ENCODE measurements at places on chromosomes 4 and X.

- DNase-seq, result no peak
Observed at GRCh38 chr4:168264903-168265302, 53.6 kb downstream of the DDX60 start.

DNA sequence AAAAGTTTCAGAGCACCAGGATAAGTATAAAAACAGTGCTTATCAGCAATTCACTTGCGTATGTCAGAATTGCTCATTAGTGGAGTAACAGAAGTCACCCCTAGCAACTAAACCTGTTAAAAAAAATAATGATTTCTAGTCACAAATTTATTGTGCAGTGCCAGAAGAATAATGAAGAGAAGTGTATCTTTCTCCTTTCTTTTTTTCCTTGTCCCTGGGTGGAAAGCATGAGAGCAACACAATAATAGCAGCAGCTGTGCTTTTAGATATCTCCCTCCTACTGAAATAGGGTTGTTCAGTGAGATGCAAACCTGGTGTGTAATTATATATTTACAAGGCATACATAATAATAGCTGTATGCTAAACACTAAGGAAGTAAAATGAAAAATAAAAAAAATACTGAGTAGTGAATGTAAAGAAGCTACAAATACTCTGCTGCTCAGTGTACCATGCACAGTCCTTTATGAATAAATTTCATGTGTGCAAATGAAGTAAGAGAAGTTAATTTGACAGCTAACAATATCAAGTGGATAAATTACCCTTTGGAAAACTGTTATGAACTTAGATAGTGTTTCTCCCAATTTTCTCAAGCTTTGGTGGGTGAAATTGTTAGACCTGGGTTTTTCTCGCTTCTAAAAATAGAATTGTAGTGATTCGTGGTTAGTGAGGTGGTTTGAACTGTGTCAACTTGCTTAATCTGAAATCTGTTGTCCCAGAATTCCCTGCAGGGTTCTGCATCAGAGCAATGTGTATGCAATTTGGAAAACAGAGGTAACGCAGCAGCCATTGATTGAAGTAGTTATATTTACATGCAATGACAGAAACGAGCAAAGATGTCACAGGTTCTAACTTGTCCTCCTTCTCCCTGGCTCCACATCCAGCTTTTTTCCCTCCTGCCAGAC, 125.7 kb upstream of the NDST3 start:
- DNase-seq, result no peak

GRCh38 chr4:165504184-165504583, 125.4 kb downstream of the CPE start:
- DNase-seq, result no peak

GRCh38 chr4:140349816-140350215, 23.6 kb upstream of the SCOC start:
- no peak for DNase-seq

GRCh38 chr4:139817657-139818452, 152.2 kb downstream of the MGST2 start:
- no peak for DNase-seq

GRCh38 chrX:46681849-46682248, 77.1 kb downstream of the SLC9A7 start:
- no peak for DNase-seq

GRCh38 chr4:149791851-149792250, 23.8 kb downstream of the IQCM start:
- DNase-seq, result no peak
